ENCODE measurements at places on chromosomes 2 and 18.

- no peak for DNase-seq
These were observed 649.5 kb downstream of the SLC4A3 start for GRCh38 chr2:220276741-220277444.

- DNase-seq = no peak
These were observed 160.8 kb upstream of the GYPC start for GRCh38 chr2:126495189-126495588.

DNA sequence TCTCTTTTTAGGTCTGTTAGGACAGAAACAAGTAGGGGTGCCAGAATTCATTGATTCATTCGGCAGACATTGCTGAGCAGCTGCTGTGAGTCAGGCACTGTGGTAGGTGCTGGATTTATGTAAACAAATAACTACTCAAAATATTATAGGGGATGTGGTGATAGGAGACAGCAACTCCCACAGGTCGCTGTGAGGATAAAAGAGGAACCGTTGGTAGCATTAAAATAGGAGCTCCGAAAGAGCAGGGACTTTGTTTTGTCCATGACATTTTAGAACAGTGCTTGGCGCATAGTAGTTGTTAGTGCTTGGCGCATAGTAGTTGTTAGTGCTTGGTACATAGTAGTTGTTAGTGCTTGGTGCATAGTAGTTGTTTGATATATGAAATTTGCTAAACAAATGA is 29.2 kb downstream of the ATP6V1C2 start:
- DNase-seq = peak; percentile 69

DNA sequence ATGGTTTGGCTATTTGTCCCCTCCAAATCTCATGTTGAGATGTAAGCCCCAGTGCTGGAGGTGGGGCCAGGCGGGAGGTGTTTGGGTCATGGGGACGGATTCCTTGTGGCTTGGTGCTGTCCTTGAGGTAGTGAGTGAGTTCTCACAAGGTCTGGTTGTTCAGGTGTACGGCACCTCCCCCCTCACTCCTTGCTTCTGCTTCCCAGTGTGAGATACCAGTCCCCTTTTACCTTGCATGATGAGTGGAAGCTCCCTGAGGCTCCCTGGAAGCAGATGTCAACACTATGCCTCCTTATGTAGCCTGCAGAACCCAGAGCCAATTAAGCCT is 232.6 kb downstream of the LDLRAD4 start:
- DNase-seq = no peak

GRCh38 chr2:100216015-100216414 is 73.6 kb upstream of the AFF3 start:
- DNase-seq = no peak

- no peak for DNase-seq
These were observed 1225.8 kb downstream of the SUCLG1 start for GRCh38 chr2:83233326-83233725.

GRCh38 chr2:239195992-239196391 is 204.8 kb downstream of the HDAC4 start:
- no peak for DNase-seq

- no peak for DNase-seq
These were observed 127.5 kb downstream of the NFATC1 start for GRCh38 chr18:79523206-79523735.

GRCh38 chr2:9310377-9310776 is 103.8 kb downstream of the ASAP2 start:
- DNase-seq = no peak

- no peak for DNase-seq
These were observed 25.5 kb upstream of the MYO3B start for GRCh38 chr2:170152421-170152820.

DNA sequence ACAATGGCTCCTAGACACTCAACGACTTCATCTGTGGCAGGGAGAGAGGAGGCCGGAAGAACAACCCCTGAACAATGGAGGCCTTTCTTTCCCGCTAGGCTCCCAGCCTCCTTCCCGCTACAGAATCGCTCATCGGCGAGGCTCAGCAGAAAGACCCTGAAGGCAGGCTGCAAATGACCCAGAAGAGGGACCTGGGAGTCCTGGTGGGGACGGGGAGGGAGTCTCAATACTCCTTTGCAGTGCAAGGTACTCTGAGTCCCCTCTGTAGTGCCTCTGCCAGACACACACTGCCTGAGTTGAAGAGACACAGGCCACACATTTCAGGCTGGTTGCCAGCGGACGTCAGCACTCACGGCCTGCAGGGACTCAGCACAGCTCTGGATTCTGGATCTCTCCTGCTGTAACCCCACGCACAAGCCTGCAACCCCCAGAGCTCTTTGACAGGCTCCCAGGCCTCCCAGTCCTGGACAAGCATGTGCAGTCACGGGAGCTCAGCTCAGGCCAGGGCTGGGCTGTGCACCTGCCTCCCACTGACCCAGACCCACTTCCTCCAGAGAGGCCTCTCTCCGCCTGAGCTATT is 6.1 kb downstream of the GPR17 start:
- DNase-seq = no peak

GRCh38 chr2:159381574-159381973 is 95.1 kb upstream of the WDSUB1 start:
- DNase-seq = no peak

DNA sequence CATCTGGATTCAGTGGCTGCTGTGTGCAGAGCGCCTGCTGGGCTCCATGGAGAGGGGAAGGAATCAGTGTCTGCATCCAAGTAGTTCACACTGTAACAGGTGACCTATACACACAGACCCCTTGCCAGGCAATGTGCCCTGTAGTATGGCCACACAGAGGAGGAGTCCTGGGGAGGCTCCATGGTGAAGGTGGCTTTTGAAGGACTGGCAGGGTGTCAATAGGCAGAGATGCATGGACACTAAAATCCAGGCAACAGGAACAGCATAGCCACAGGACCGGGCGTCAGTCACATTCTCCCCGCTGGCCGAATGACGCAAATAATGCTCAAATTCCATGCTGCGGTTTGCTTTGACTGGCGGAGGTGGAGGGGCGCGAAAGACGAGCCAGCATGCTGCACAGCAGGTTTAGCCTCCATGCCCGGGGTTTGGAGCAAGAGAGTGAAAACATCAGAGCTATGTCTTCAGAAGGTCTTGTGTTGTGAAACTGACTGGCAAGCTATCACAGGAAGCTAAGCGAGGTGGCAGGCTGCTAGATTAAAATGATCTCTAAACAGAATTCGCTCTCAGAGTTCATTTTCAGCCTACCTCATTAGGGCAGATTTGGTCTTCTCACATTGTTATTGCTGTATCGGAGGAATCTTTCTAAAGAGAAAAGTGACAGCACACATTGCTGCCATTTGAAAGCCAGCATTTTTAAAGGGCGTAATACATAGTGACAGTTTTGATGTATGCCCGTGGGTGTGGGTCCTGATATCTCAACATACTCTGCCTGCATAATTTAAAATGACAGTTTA is 1.2 kb upstream of the CHMP1B start:
- DNase-seq = peak; percentile 84

DNA sequence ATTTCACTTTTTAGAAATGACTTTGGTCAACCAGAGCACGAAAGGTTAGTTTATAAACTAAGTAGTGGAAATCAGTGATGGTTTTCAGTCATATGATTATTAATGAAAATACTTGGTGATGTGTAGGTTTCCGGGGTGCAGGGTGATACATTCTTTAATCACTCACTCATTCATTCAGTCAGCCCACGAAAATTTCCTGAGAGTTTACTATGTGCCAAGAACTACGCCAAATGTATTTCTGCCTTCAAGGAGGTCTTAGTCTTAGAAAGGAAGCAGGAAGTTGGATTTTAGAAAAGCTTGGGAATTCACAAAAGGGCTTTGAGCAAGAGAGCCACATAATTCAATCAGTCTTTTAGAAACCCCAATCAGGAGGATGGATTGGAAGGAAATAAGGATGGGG is 543.6 kb downstream of the PLCL1 start:
- no peak for DNase-seq

GRCh38 chr18:5895299-5895875 is at the start of gene TMEM200C:
Gene TMEM200C, minus strand, starts transcription at chr18:5895522. Its CDS starts 3,459 bp downstream, at chr18:5892063.
- no peak for DNase-seq

GRCh38 chr2:104434966-104435365 is 418.9 kb upstream of the POU3F3 start:
- DNase-seq = no peak

GRCh38 chr2:162198239-162198638 is 45.0 kb downstream of the FAP start:
- no peak for DNase-seq

DNA sequence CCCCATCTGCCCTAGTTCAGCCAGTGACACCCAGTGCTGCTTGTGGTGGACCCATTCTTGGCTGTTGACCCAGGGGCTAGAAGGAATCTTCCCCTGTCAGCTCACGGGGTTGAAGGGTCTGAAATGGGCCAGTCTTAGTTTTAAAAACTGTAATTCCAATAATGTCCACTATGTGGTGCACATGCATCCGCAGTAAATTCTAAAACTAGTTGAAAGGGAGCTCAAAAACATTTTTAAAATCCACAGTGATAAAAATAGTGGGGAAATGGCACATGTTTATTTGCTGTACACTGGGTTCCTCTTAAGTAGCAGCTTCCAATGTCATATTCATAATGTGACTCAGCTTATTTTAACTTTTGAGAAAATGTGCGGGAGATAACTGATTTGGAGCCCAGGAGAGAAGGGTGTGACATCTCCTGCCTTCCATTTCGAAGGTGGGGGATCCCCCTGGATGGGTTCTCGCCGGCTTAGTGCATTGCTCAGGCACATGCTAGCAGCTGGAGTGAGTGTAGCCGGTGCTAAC is 32.8 kb downstream of the GRHL1 start:
- peak; percentile 82 for DNase-seq

- no peak for DNase-seq
These were observed 58.2 kb downstream of the FSIP2 start for GRCh38 chr2:185796758-185797157.

DNA sequence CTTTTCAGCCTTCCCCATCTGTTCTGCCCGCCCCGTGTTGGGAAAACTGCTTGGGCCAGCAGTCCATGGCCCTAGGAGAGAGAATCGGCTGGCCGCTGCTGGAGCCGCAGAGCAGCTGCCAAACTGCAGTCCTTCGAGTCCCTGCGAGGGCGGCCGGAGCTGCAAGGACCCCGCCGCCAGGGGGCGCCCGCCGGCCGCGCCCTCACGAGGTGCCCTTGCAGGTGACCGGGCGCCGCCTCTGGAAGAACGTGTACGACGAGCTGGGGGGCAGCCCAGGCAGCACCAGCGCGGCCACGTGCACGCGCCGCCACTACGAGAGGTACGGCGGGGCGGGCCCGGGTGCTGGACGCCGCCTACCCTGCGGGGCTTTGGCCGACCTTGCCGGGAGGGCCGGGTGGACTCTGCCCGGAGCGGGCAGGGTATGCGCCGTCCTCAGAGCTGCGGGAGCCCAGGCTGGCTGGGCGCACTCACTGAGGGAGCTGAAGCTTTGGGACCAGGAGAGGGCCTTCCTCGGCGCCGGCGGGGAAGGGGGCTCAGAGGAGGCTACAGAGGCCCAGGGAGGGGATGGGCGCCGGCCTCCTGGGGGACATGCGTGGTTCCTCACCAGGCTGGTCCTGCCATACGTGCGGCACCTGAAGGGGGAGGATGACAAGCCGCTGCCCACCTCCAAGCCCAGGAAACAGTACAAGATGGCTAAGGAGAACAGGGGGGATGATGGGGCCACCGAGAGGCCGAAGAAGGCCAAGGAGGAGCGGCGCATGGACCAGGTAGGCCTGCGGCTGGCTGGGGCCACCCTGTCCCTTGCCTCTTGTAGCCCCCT is 13.6 kb downstream of the ARID5A start:
- DNase-seq = peak; percentile 67

DNA sequence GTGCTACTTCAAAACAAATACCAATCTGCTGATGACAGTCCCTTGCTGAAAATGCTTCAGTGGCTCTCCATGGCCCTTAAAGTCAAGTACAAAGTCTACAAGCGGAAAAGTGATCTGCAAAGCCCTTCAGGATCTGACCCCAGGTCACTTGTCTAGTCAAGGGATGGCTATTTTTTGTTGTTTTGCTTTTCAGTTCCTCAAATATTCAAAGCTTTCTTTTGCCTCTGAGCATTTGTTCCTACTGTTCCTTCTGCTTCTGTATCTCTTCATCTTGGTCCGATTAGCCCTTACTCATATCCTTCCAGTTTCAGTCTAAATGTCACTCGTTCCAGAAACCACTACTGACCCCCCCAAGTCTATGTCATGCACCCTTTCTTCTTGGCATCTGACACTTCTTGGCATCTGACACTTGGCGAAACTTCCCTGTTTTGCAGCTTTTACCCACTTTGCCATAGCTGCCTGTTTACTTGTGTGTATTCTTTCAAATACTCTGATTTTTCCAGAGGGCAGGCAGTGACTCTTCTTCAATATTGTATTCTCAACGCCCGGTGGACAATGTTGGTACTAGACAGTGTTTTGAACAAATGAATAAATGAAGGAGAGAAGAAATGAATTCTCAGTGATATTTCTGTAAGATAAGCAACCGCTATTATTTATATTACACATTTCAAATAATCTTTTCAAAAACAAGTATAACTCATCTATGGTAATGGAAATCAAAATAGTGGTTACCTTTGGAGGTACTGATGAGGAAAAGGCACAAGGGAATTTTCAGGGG is 175.9 kb upstream of the FN1 start:
- no peak for DNase-seq

DNA sequence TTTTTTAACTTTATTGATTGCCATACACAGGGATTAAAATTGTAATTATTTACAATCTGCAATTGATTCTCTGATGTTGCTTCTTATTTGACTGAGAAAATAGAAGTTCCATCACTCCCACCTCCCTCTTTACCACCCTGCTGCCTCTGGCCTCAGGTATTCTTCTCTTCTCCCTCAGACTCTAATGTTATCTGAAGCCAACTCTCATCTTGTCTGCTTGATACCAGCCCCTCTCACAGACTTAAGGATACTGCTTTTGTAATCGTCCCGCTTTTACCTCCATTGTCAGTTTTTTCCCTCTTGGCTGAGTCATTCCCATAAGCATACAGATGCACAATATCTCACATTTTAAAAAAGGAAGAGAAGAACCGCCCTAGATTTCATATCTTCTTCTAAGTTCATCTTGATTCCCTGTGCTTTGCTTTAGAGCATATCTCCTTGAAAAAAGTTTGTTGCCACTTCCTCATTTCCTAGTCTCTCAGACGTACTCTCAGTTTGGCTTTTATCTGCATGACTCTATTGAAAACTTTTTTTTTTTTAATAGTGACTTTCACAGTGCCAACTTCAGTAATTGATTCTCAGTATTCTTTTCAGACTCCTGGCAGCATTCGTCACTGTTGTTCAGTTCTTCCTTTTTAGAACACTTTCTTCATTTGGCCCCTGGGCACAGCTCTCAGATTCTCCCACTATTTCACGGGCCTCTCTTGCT is 31.1 kb downstream of the SPAG16 start:
- DNase-seq = peak; percentile 76

DNA sequence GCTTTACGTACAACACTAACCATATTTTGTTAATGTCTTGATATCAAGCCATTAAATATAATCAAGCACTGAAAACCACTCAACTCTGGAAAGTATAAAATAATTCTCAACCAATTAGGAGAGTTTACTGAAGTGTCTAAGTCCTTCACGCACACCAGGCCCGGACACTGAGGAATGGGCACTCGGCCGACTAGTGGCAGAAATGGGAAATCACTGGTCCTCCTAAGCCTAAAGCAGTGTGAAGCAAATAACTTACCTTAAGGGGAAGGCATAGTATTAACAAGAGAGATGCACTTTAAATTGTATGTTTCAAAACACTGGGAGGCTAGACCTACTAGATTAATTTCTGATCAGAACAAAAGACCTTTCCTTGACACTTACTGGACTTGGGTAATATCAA is 45.7 kb downstream of the FAM210A start:
- peak; percentile 62 for DNase-seq

GRCh38 chr18:47795434-47795814 is 135.0 kb downstream of the SMAD2 start:
- DNase-seq = no peak

Data from OCI-M1 (cell line).